ENCODE measurements at places on chromosomes 1 and 21. TPM values are rescaled to one million over a fixed set of nuclear protein-coding genes. Genes with fewer than 3 reads are reported as not detected.

GRCh38 chr21:42062236-42063022, 8.7 kb upstream of the UMODL1 start:
- DNase-seq: peak; percentile 65

GRCh38 chr21:41396558-41397075, 29.4 kb upstream of the MX1 start:
- DNase-seq: peak; percentile 82

DNA sequence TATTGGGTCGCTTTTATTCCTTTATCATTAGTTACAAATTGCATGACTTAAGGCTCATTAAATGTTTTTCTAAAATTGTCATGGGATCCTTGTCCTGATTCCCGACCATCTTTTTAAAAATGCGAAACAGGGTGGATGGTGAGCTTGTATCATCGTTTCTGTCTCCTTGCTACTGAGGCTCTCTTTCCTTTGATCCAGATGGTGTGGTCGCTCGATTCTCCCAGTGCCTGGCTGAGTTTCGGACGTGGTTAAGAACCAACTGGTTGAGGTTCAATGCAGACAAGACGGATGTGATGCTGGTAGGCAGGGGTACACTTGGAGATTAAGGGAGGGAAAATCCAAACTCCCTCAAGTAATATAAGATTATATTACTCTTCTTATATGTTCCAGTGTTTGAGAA, 1.2 kb downstream of the MIER1 start:
- no peak for DNase-seq

The C8B gene
- not detected for total RNA-seq

DNA sequence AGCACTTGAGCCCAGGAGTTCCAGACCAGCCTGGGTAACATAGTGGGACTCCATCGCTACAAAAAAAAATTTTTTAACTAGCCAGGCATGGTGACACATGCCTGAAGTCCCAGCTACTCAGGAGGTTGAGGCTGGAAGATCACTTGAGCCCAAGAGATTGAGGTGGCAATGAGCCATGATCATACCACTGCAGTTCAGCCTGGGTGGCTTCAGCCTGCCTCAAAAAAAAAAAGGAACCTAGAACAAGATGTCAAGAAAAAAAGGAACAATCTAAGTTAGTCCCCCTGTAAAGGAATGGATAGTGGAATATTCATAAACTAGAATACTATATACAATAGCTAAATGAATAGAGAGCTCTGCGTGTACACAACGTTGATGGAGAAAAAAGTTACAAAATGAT, 14.4 kb downstream of the NSL1 start:
- no peak for DNase-seq

The GNB1 gene
- total RNA-seq: 182 TPM

DNA sequence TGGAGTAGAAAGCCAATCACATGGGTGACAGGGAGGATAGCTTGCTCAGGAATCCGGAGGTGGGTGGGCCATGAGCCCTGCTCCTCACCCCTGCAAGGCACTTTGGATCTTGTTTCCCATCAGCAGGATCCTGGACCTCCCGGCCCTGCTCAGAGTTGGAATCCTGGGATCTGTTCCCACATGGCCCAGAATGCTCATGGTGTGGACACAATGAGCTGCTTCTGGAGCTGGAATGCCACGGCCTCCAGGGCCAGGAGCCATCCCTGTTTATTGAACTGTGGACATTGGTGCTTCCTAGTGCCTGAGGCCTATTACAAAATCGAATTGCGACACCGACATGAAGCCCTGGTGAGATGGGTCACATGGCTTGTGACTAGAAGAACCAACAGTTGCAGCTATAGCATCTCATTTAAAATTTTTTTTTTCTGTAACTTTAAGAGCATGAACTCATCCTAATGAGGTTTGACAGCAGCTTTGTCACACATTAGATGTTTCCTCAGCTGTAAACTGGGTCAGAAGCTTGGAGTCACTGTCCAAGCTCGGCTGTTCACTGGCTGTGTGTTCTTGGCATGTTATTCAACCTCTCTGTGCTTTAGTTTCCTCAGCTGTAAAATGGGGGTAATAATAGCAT, 40.4 kb upstream of the GOLT1A start:
- DNase-seq: no peak

DNA sequence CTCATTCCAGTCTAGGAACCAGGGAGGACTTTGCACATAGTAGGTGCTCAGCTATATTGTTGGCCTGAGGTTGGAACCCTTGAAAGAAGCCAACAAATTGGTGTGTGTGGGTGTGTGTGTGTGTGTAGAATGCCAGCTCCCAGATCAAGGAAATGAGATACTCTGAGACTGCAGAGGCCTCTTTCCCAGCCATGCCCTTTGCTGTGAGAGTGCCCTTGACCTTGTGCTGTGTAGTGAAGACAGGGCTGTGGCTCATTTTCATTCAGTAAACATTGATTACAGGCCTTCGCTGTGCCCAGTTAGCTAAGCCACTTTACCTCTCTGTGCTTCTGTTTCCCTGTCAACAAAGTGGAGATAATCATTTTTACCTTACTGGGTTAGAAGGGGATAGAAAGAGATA, 3.2 kb downstream of the CYP4B1 start:
- DNase-seq: no peak

The SPRR2E gene
- total RNA-seq: not detected

The IQGAP3 gene
- total RNA-seq: 1.2 TPM

- DNase-seq: no peak
Observed at GRCh38 chr1:208160259-208160819, 83.8 kb downstream of the PLXNA2 start.

GRCh38 chr1:172332230-172332629, 88.3 kb upstream of the C1orf105 start:
- no peak for DNase-seq

GRCh38 chr1:76110666-76111065, 36.1 kb downstream of the ST6GALNAC3 start:
- DNase-seq: no peak

DNA sequence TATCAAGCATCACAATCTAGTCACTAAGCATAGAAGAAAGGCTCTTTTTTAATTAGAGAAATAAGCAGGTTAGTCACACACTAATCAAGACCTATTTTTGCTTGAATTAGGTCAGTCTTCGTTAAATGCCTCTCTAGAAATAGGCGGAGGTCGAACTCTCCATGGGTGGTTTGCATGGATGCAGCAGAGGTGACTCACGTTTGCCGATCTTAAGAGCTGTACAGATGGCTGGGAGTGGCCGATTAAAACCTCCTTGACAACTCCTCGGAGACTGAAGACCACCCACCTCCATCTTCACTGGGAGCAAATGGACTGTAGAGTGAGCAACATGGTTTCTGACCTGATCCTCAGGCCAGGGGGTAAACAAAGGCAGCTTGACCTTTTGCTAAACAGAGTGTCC, 249.3 kb downstream of the ZNF648 start:
- DNase-seq: no peak

The TMEM240 gene
- total RNA-seq: 6.9 TPM

DNA sequence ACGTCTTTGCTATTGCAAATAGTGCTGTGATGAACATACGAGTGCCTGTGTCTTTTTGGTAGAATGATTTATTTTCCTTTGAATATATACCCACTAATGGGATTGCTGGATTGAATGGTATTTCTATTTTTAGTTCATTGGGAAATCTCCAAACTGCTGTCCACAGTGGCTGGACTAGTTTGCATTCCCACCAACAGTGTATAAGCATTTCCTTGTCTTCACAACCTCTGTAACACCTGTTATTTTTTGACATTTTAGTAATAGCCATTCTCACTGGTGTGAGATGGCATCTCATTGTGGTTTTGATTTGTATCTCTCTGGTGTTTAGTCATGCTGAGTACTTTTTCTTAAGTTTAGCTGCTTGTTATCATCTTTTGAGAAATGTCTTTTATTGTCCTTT, 215.0 kb downstream of the FMN2 start:
- DNase-seq: no peak

DNA sequence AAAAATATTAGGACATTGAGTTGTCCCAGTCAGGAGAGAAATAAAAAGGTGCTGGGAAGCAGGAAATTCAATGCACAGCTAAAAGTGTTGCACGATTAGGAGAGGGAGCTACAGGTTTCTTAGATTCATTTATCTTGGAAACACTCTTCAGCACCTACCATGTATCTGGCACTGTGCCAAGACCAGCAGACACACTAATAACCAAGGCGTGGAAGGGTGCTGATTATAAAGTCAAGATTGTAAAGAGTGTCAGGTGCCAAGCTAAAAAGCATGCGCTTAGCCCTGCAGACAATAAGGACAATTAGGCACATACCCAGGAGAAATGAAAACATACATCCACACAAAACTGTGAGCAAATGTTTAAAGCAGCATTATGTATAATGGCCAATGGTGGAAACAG, 129.9 kb downstream of the DSCAM start:
- DNase-seq: no peak

The F13B gene
- total RNA-seq: not detected

DNA sequence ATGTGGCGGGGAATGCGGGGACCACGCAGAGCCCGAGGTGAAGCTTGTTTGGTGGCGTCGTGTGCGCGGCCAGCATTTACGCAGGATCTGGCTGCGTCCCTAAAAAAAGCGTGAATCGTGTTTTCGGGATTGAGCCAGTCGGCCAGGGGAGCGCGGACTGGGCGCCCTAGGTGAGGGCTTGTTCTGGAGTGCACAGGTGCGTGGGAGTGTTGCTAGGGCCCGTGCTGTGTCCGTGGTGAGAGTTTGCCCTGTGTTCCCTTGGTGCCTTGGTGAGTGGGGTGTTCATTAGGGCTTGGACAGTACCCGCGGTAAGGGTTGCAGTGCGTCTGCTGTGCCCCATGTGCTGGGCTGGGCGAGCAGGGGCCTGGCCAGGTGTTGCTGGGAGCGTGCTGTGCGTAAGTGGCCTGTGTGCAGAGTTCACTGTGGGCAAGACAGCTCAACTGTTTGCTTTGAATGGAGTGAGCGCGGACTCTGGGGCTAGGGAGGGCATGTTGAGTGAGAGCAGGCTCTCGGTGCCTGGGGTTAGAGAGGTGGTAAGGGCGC, 673 bp downstream of the CD46 start:
- DNase-seq: peak; percentile 75

DNA sequence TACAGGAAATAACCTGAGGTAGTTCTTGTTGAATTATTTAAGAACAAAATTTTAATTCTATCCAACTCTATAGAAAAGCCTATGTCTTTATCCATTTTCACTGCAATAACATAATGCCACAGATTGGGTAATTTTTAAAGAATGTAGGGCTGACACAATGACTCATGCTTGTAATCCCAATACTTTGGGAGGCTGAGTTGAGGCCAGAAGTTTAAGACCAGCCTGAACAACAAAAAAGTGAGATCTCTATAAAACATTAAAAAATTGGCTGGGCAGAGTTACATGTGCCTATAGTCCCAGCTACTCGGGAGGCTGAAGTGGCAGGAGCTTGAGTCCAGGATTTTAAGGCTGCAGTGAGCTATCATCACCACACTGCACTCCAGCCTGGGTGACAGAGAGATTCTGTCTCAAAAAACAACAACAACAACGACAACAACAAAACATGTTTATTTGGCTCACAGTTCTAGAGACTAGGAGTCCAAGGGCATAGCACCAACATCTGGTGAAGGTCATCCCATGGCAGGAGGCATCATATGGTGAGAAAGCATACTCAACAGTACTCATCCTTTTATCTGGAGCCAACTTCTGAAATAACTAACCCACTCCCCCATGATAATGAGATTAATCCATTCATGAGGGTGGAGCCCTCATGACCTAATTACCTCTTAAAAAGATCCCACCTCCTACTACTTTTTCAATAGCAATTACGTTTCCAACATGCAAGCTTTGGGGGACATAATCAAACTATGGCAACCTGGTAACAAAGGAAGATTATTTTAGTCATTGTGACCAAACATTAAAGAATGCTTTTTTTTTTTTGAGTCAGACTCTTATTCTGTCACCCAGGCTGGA, 59.6 kb downstream of the ABL2 start:
- DNase-seq: no peak

Data from Right ventricle myocardium inferior (tissue), 1 donor.